ENCODE measurements at places on chromosomes 13 and 19. TPM values are rescaled to one million over a fixed set of nuclear protein-coding genes. Genes with fewer than 3 reads are reported as not detected.

Gene GRK1
- total RNA-seq = 2.0 TPM

GRCh38 chr19:16586991-16587832 lies 15.0 kb upstream of the SLC35E1 start:
- DNase-seq = peak; percentile 44

Gene ARRDC2
- total RNA-seq = 120 TPM

- DNase-seq = no peak
Measured at GRCh38 chr13:38535261-38535660, 151.6 kb upstream of the FREM2 start.

- no peak for DNase-seq
Measured at GRCh38 chr13:78601874-78602560, 1.3 kb downstream of the POU4F1 start.

Gene ZNF575
- not detected for total RNA-seq

DNA sequence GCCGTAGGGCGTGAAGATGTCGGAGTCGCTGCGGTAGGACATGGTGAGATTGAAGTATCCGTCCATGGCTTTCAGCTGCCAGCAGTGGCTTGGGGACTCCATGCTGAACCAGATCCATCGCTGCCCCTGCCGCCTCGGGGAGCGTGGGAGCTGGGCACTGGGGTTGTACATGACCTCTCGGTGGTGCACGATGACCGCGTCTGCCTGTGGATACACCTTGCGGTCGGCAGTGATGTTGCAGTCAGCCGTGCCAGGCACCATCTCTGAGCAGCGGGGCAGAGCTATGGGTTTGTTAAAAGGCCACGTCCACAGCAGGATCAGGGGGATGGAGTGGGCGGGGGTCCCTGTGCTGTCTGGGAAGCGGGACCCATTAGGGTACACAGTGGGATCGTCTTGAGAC lies 7.4 kb downstream of the FUT6 start:
- no peak for DNase-seq

GRCh38 chr13:44605275-44605674 lies 29.1 kb upstream of the TSC22D1 start:
- DNase-seq = no peak

Gene PALM3
- total RNA-seq = 4.8 TPM

DNA sequence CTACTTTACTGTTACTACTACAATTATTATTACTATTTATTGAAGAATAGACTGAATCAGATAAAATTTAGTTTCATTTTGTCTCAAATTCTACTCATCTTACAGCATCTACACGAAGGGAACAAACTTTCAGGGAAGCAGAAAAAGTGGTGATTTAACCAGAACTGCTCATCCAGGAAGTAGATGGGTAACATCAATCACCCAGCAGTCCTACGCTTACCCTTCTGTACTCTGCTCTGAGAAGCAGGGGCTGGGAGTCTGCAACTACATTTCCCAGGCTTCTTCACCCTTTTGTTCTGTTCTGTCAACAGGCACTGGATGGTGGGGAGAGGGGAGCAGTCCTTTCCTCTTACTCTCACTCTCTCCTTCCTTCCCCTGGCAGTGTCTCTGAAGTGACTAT lies 31.4 kb upstream of the GGACT start:
- no peak for DNase-seq

Gene ERCC2
- total RNA-seq = 9.4 TPM

Gene SBK3
- 0.94 TPM for total RNA-seq

DNA sequence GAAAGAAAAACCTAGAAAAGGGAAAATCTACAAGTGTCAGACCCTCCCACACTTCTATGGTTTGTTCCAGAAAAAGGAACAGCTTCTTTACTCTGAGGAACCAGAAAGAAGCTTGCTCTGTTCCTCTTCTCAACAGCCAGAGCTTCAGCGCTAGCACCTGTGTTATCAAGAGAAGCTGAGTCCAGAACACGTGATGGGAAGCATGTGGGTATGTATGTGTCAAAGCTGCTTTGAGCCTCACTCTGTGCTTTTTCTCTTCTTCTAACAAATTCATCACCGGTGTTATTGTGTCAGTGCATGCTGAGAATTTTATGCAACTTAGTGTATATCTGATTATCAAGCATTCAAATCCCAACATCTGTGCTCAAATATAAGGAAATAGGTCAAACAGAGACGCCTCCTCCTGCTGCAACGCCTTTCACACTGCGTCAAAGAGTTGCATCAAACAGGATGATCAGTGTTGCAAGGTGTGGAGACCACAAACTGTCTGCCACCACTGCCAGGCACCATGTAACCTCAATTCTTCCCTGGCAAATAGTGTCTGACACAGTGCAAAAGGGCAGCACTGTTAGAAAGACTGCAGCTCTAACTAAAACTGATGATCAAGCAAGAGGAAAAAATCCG lies 83.9 kb downstream of the LRRC63 start:
- DNase-seq = no peak

DNA sequence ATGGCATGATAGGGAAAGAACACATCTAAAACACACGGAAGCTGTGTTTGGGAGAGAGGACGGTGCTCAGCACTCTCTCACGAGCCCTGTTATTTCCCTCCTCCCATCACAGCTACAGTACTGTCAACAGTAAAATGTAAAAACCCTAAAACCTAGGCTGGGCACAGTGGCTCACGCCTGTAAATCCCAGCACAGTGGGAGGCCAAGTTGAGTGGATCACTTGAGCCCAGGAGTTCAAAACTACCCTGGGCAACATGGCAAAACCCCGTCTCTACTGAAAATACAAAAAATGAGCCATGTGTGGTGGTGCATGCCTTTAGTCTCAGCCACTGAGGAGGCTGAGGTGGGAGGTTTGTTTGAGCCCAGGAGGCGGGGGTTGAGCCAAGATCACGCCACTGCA lies 54.8 kb downstream of the FOXO1 start:
- DNase-seq = no peak

DNA sequence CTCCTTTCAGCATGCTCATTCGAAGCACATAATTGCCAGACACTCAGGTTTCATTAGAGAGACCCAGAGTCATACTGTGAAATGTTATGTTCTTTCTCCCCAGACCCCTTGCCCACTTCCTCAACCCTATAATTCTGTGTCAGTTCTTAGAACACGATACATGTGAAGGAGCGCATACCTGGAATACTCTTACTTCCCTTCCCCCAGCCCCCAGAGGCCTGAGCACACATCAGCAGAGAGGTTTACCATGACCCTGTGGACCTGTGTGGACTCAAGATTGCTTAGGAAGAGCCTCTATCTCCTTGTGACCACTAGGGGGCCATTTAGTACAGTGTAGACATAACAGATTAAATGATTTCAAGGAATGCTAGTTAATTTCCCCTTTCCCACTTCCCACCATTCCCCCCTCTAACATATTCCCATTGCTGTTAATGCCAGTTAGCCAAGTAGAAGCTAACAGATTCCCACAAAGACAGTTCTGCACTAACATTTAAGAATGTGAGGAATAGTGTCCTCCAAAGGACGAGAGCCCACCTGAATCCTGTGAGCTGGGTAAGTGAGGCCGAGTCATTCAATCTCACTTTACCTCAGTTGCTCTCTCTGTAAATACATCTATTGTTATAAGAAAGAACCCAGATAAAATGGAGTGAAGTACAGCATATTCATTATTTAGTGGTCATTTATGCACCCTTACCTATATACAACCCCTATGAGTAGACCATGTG lies 154.2 kb upstream of the MAB21L1 start:
- no peak for DNase-seq

DNA sequence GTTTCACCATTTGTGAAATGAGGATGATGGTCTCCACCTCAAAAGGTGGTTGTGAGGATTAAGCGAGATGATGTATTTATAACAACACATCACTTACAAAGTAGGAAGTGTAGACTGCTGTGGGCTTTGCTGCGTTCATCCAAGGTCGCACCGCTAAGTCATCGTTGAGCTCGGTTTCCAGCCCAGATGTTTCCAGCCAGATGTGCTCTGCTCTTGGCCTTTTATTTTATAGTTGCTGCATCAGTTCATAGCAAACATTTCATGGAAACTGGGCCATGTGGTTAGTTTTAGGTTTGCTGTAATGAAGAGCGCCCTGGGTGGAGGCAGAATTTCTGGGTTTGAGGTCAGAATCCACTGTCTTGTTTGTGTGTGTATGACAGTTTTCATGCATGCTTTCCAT lies 76.5 kb upstream of the RNF113B start:
- DNase-seq = no peak

Gene URAD
- total RNA-seq = not detected

Gene PRR36
- total RNA-seq = 0.21 TPM

DNA sequence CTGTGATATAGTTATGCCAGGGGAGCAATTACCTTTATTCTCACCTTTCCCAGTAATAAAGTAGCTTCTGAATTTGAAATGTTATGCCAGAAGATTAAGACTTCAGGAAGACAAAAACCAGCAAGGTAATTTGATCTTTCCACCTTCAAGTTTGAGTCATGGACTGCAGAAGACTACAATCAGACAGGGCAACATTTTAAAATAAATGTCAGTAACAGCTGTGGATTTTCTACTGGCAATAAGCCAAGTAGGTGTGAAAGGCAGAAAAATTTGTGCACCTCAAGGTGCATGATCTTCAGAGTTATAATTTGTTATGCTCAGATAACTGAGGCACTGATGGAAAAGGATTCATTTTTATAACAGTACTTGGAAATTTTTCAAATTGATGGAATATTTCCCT lies 54.9 kb downstream of the SLITRK1 start:
- DNase-seq = no peak

GRCh38 chr19:49456326-49456725 lies 3.3 kb downstream of the ALDH16A1 start:
- DNase-seq = no peak

Gene ZBTB32
- total RNA-seq = not detected

DNA sequence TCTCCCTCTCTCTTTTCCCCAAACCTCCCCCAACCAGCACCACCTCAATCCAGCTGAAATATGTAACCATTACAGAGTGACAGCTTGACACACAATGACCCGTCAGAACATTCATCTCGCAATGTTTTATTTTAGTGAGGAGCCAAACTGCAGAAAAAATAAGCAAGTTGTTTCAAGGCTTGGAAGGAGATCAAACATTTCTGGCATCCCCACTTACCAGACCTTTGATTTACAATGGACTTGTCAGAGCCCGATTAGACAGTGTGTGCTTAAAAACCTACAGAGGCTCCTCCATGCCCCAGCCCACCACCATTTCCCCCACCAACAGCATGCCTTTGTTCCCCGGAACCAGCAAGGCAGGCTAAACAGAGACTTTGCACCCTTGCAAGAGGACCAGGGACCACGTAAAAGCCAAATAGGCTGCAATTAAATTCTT lies 382.8 kb upstream of the ZNF507 start:
- DNase-seq = no peak

- DNase-seq = no peak
Measured at GRCh38 chr19:35027851-35028599, 2.2 kb upstream of the SCN1B start.

Gene CAPN12
- total RNA-seq = not detected

GRCh38 chr13:44801990-44802389 lies 187.3 kb downstream of the NUFIP1 start:
- no peak for DNase-seq

All from thyroid gland (tissue), 4 donors.